Ascending aorta (tissue), 2 donors: ENCODE measurements at places on chromosomes 4 and X.
A peak's percentile ranks its signal among the peaks of the same experiment; 100 is the strongest.

GRCh38 chr4:101205916-101206315 lies 141.4 kb downstream of the PPP3CA start:
- H3K27ac ChIP-seq, result no peak overlapping the region
- H3K4me3 ChIP-seq, result no peak overlapping the region
- H3K36me3 ChIP-seq, result no peaks in the 10 kb centered on the region
- H3K27me3 ChIP-seq, result no peaks in the 10 kb centered on the region
- no peaks in the 10 kb centered on the region for H3K4me1 ChIP-seq
- DNase-seq, result no peak

DNA sequence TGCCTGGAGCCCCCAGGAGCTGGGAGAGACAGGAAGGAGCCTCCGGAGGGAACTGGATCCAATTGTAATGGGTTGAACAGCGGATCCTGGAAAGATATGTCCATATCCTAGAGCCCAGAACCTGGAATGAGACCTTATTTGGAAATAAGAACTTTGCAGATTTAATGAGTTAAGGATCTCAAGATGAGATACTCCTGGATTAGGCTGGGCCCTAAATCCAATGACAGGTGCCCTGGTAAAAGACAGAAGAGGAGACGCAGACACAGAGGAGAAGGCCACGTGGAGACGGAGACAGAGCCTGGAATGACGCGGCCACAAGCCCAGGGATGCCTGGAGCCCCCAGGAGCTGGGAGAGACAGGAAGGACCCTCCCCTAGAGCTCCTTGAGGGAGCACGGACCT lies 34.1 kb downstream of the P2RY8 start:
- H3K4me3 ChIP-seq, result no peak overlapping the region
- no peak overlapping the region for H3K27ac ChIP-seq
- no peak for DNase-seq
- H3K4me1 ChIP-seq, result no peaks in the 10 kb centered on the region

GRCh38 chr4:152626790-152627189 lies 53.0 kb downstream of the TMEM154 start:
- no peak for DNase-seq
- H3K4me3 ChIP-seq, result no peak overlapping the region
- H3K36me3 ChIP-seq, result no peaks in the 10 kb centered on the region
- H3K27me3 ChIP-seq, result no peaks in the 10 kb centered on the region

DNA sequence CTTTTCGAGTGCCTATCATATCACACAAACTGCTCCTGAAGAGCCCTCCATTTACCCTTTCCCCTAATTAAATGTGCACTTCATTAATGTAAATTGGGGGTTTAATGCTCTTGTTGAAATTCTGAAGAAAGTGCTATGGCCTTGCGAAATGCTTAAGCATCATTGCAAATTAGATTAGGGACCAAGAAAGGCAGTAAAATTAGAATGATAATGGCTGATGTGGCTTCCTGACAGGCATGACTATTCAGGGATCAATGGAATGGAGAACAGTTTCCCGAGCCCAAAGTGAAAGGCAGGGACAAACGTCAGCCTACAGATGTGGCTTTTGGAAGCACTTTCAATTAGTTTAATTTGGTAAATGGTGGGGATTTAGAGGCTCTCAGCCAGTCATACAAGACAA lies 120.1 kb downstream of the NKX6-1 start:
- no peak overlapping the region for H3K4me3 ChIP-seq
- H3K36me3 ChIP-seq, result no peaks in the 10 kb centered on the region
- H3K27ac ChIP-seq, result no peak overlapping the region
- no peak for DNase-seq
- no peaks in the 10 kb centered on the region for H3K4me1 ChIP-seq
- no peaks in the 10 kb centered on the region for H3K27me3 ChIP-seq

- no peak for DNase-seq
- no peaks in the 10 kb centered on the region for H3K27me3 ChIP-seq
- no peaks in the 10 kb centered on the region for H3K4me1 ChIP-seq
Measured at GRCh38 chr4:111530446-111530845, 614.8 kb upstream of the FAM241A start.

- no peak for DNase-seq
- no peak overlapping the region for H3K27ac ChIP-seq
- H3K36me3 ChIP-seq, result no peaks in the 10 kb centered on the region
- no peaks in the 10 kb centered on the region for H3K27me3 ChIP-seq
- H3K4me1 ChIP-seq, result no peaks in the 10 kb centered on the region
Measured at GRCh38 chr4:80101071-80101791, 28.2 kb upstream of the ANTXR2 start.

GRCh38 chrX:23435108-23435507 lies 100.5 kb downstream of the PTCHD1 start:
- peak overlapping the region; percentile 69 for H3K27ac ChIP-seq

- no peaks in the 10 kb centered on the region for H3K36me3 ChIP-seq
- H3K4me3 ChIP-seq, result no peak overlapping the region
- DNase-seq, result no peak
- no peaks in the 10 kb centered on the region for H3K27me3 ChIP-seq
- H3K27ac ChIP-seq, result no peak overlapping the region
Measured at GRCh38 chr4:127140306-127140705, 492.5 kb upstream of the INTU start.

- H3K27ac ChIP-seq, result peak overlapping the region; percentile 64
- H3K27me3 ChIP-seq, result no peaks in the 10 kb centered on the region
- no peak for DNase-seq
- no peak overlapping the region for H3K4me3 ChIP-seq
- peaks cover 13% of the 10 kb centered on the region for H3K4me1 ChIP-seq
Measured at GRCh38 chr4:185599553-185600243, 64.4 kb upstream of the PDLIM3 start.

GRCh38 chrX:71251466-71251973 lies 2.4 kb downstream of the ZMYM3 start:
- H3K27me3 ChIP-seq, result no peaks in the 10 kb centered on the region
- no peak overlapping the region for H3K27ac ChIP-seq
- no peak for DNase-seq
- no peak overlapping the region for H3K4me3 ChIP-seq
- peaks cover 11% of the 10 kb centered on the region for H3K36me3 ChIP-seq

GRCh38 chr4:94574616-94575015 lies 122.9 kb downstream of the PDLIM5 start:
- peaks cover 67% of the 10 kb centered on the region for H3K4me1 ChIP-seq
- H3K4me3 ChIP-seq, result no peak overlapping the region
- H3K27me3 ChIP-seq, result no peaks in the 10 kb centered on the region
- no peak for DNase-seq
- peak overlapping the region; percentile 21 for H3K27ac ChIP-seq

DNA sequence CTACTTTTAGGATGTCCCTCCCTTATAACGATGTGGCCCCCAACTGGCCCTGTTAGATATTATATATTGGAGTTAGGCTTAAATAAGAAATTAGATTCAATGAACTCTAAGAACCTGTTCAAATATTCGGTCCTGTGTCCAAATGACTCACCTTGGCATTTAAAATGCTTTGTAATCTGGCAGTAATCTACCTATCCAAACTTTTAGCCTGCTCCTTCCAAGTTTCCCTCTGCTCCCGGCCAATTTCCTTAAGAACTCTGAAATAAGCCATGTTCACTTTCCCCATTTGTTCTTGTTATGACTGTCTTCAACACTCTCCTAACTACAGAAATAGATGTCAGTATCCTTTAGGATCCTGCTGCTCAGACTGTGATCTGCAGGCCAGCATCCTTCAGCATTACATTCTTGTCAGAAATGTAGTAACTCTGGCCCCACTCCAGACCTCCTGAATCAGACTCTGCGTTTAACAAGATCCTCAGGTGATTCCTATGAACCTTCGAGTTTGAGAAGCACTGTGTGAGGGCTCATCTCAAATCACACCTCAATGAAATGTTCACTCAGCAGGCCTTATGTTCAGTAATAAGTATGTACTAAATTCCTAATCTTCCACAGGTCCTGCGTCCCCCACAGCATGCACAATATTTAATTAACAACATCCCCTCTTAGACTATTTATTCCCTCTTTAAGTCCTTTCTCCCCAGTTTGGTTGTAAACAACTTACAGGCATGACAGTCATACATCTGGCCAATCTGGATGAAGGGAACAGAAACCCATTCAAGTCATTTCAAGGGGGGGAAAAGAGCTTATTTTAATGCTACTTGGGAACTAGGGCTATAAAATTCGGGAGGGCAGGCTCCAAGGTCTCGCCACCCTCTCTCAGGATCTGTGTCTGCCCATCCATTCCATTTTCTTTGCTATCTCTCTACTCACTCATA lies 3.0 kb downstream of the ATP8A1 start:
- H3K4me1 ChIP-seq, result peaks cover 4% of the 10 kb centered on the region
- H3K27ac ChIP-seq, result peak overlapping the region; percentile 32
- H3K36me3 ChIP-seq, result no peaks in the 10 kb centered on the region
- DNase-seq, result no peak
- no peaks in the 10 kb centered on the region for H3K27me3 ChIP-seq

DNA sequence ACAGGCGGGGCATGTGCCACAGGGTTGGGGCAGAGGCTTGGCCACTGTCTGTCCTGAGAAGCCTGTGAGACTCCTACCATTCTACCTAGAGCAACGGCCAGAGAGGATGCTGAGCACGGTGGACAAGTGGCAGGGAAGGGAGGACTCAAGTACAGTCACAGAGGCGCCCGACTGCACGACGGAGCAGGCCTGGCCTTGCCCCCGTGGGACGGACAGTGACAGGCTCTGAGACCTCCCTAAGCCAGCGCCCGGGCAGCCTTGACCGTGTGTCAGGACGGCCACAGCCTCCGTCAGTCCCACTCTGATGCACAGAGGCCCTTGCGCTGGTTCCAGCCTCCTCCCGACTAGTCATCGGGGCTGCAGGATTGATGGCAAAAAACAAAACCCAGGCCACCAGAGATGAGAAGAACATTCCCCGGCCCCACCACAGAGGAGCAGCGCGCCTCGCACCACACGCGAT lies 36.7 kb upstream of the MXD4 start:
- no peak overlapping the region for H3K27ac ChIP-seq
- no peaks in the 10 kb centered on the region for H3K27me3 ChIP-seq
- no peak for DNase-seq
- no peaks in the 10 kb centered on the region for H3K4me1 ChIP-seq
- H3K36me3 ChIP-seq, result no peaks in the 10 kb centered on the region

DNA sequence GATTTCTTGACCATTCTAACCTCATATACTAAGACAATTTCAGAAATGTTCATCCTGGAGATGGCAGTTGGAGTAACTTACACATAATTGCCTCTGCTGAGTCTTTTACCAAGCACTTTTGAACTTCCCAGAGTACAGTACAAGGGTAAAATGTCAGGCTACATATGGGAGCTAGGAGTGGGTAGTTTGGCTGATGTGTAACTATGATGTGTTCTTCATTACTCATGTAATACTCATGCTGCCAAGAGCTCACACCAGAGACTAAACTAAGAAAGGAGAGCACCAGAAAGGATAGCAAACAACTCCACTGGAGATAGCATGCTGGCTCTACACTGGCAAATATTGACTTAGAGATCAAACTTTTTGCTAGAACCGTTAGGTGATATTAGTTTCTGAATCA lies 194.0 kb downstream of the PDGFRA start:
- H3K27ac ChIP-seq, result no peak overlapping the region
- H3K36me3 ChIP-seq, result no peaks in the 10 kb centered on the region
- no peaks in the 10 kb centered on the region for H3K27me3 ChIP-seq
- H3K4me1 ChIP-seq, result no peaks in the 10 kb centered on the region
- no peak overlapping the region for H3K4me3 ChIP-seq

- no peak for DNase-seq
- no peaks in the 10 kb centered on the region for H3K27me3 ChIP-seq
- H3K4me3 ChIP-seq, result no peak overlapping the region
- H3K27ac ChIP-seq, result no peak overlapping the region
- H3K36me3 ChIP-seq, result no peaks in the 10 kb centered on the region
Measured at GRCh38 chr4:73311428-73311827, 52.8 kb upstream of the ANKRD17 start.

GRCh38 chrX:31190221-31190975 lies 118.6 kb upstream of the FTHL17 start:
- no peaks in the 10 kb centered on the region for H3K36me3 ChIP-seq
- H3K27me3 ChIP-seq, result no peaks in the 10 kb centered on the region
- H3K27ac ChIP-seq, result no peak overlapping the region
- no peak for DNase-seq
- H3K4me3 ChIP-seq, result no peak overlapping the region
- H3K4me1 ChIP-seq, result no peaks in the 10 kb centered on the region

GRCh38 chr4:158446106-158446505 lies 75.6 kb upstream of the RXFP1 start:
- no peaks in the 10 kb centered on the region for H3K27me3 ChIP-seq
- no peak overlapping the region for H3K27ac ChIP-seq

- H3K4me3 ChIP-seq, result no peak overlapping the region
- H3K4me1 ChIP-seq, result no peaks in the 10 kb centered on the region
- no peaks in the 10 kb centered on the region for H3K36me3 ChIP-seq
- no peaks in the 10 kb centered on the region for H3K27me3 ChIP-seq
- DNase-seq, result no peak
Measured at GRCh38 chr4:102169345-102169744, 175.9 kb downstream of the SLC39A8 start.
